ENCODE measurements at places on chromosomes 5 and 9.

DNA sequence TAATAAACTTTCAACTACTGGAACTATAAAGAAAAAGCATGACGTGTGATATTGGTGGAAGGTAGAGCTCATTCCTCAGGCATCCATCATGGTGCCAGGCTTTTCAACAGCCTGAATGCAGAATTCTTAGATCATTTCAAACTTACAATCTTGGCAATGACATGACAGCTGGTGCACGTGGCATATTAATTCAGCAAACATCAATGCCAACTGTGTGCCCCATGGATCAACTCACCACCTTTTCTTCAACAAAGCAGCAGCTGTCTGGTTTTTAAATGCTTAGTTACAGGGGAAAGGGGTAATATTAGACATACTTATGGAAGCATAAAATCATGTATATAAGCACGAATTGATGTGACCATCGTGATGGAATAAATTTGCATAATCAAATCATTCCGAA, 56.0 kb upstream of the OR13F1 start:
- DNase-seq: no peak

GRCh38 chr9:122318284-122318683, 52.5 kb upstream of the PTGS1 start:
- no peak for DNase-seq

DNA sequence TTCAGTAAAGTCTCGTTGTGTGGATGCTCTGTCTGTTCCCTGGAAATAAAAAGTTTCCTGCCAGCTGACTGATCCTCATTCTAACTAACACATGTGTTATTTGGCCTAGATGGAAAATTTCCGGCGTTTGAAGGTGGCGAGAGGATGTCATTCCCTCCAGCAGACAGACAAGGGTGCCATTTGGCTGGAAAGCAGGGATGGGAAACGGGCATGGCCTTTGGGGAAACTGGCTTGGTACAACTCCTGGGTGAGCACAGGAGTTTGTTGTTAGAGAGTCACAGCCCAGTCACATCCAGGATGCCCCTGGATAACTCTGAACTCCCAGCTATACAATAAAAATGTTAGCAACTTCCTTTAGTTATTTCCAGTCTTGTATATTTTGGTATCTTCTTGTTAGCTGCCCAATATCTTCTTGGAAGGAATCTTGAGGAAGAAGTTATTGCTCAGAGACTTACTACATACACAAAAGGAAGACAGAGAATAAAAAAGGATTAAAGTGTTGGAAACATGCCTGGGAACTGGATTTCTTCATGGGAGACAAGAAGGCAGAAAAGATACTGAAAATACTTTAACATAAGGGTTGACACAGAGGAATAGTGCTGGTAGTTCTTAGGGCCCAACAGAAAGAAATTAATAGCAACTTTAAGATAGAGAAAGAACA, 41.9 kb downstream of the TEK start:
- DNase-seq: no peak

GRCh38 chr5:102279711-102280110, 16.4 kb downstream of the SLCO4C1 start:
- DNase-seq: no peak

- no peak for DNase-seq
Measured at GRCh38 chr5:39998518-39998917, 573.7 kb upstream of the DAB2 start.

- no peak for DNase-seq
Measured at GRCh38 chr9:131826966-131827525, 87.2 kb upstream of the RAPGEF1 start.

GRCh38 chr5:73834693-73835092, 208.7 kb downstream of the ARHGEF28 start:
- DNase-seq: no peak

DNA sequence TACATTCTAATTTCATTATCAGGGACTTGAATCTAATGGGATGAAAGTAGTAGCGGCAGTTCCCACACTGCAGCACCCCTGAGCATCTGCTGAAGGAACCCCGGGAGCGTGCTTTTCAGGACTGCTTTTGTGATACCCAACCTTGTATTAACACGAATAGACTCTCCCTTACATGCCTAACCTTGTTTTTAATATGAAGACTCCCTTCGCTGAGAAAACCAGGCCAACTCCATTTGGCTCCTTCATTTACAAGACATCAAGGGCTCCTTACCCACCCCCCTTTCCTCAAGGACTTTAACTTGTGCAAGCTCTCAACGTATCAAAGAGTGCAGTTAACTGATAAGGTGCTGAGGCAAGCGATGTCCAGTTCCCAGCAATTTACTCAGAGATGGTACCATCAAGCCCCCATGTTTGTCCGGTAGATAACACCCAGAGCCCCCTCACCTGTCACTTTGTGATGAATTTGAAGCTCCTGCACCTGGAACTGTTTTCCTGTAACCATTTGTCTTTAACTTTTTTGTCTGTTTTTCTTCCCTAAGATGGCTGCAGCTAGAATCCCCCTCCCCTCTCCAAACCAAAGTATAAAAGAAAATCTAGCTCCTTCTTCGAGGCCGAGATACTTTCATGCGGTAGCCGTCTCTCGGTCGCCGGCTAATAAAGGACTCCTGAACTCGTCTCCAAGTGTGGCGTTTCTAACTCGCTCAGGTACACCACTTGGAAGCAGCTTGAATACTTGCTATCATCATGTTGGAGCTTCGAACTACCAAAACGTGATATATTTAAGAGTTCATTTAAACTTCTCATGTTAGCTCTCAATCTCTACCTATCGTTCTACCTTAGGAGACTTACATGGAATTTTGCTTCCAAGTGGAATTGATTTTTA, 10.7 kb downstream of the HNRNPH1 start:
- no peak for DNase-seq

- no peak for DNase-seq
Measured at GRCh38 chr9:3677541-3677940, 151.7 kb upstream of the RFX3 start.

All from stimulated activated CD8-positive, alpha-beta memory T cell treated with anti-CD3 and anti-CD28 coated beads, Interleukin-4, amount 100 ng/mL, for 1 hour (primary cell).